Activated CD4-positive, alpha-beta memory T cell treated with anti-CD3 and anti-CD28 coated beads, Interleukin-2, amount 10 ng/mL, durations not matched to agents 7 days and 5 days (primary cell): ENCODE measurements at places on chromosomes 16 and 17.

DNA sequence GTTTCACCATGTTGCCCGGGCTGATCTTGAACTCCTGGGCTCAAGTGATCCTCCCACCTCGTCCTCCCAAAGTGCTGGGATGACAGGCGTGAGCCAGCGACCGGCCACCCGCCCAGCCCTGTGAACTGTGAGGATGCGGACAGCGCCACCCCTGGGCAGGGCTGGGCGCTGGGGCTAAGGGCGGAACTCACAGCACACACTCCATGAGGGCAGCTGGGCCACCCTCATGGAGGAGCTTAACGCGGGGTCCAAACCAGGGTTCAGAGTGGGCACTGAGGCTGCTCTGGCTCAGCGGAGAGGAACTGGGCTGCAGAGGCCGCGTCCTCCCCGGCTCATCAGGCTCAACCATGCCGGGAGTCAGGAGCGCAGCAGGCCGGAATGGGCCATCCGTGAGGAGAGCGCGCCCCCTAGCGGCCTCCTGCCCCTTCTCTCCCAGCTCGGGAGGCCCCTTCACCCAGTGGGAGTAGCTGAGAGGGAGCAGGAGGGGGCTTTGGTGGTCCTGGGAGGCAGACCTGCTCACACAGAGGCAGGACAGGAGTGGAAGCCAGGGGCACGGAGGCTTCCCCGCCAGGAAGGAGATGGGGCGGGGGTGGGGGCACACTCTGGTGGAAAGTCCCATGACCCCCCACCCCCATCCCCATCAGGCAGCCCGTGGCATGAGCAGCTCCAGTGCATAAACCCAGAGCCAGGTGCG lies 13.8 kb downstream of the CORO7 start:
- H3K27me3 ChIP-seq, result no peaks in the 10 kb centered on the region
- H3K4me1 ChIP-seq, result peaks cover 12% of the 10 kb centered on the region
- H3K36me3 ChIP-seq, result peaks cover 62% of the 10 kb centered on the region
- H3K27ac ChIP-seq, result no peak overlapping the region
- peak; percentile 63 for DNase-seq

GRCh38 chr17:63362115-63362514 lies 84.0 kb downstream of the CYB561 start:
- no peaks in the 10 kb centered on the region for H3K36me3 ChIP-seq
- H3K4me1 ChIP-seq, result no peaks in the 10 kb centered on the region
- DNase-seq, result no peak
- H3K27ac ChIP-seq, result no peak overlapping the region
- H3K27me3 ChIP-seq, result no peaks in the 10 kb centered on the region
- H3K4me3 ChIP-seq, result no peak overlapping the region

DNA sequence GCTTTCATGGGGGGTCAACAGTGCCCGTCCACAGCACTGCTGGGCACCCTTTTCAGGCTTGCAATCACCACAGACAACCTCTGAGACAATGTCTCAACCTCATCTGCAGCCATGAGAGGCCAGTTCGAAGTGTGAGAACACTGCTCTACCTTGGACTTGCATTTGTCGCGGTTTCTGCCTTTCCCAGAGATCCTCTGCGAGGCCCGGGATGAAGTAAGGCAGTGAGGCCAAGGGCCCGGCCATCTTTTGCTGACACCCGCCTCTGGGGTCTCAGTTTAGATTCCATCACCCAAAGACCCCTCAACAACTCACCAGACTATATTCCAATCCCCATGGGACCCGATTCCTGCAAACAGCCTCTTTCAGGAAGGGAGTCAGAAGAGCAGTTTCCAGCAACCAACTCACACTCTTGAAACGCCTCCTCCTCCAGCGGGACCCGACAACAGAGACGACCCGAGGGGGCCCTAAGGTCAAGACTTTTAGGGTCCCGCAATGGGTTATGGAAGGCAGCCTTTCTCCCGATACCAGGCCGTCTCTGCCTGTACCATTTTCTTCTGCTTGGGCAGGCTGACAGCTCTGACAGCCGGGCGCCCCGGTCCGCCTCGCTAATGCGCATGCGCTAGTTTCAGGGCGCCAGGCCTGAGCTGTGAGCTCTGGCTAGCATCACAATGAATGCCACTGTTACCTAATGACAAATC lies 576.0 kb downstream of the KCNJ18 start:
- no peaks in the 10 kb centered on the region for H3K27me3 ChIP-seq
- DNase-seq, result no peak
- H3K4me3 ChIP-seq, result no peak overlapping the region
- no peaks in the 10 kb centered on the region for H3K36me3 ChIP-seq

DNA sequence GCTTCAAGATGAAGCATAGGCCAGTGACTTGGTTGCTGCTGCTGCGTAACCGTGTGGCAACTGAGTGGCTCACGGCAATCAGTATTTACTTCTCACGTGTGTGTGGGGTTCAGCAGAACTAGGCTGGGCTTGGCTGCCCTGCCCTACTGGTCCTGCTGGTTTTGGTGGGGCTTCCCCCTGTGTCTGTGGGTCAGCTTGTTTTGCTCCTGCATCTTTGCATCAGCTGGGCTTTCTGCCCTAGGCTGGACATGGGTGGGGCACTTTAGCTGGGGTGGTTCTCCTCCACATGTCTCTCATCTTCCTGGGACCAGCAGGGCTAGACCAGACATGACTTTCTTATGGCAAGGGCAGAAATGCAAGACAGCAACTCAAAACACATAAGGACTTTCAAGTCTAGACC lies 550.5 kb downstream of the MAF start:
- no peaks in the 10 kb centered on the region for H3K27me3 ChIP-seq
- no peak overlapping the region for H3K27ac ChIP-seq
- no peak overlapping the region for H3K4me3 ChIP-seq
- DNase-seq, result no peak
- H3K4me1 ChIP-seq, result peaks cover 18% of the 10 kb centered on the region

DNA sequence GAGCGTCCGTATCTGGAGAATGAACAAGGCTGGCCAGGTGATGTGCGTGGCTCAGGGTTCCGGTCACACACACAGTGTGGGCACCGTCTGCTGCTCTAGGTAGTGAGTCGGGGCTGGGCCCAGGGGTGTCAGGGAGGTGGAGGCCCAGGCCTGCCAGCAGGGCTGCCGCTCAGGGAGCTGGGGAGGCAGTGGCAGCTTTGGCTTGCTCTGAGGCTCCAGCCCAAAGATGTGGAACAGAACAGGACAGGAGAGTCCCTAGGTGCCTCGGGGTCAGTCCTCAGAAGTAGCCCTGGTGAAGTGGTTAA lies 4.3 kb downstream of the TBL3 start:
- H3K27me3 ChIP-seq, result peaks cover 7% of the 10 kb centered on the region
- peaks cover 25% of the 10 kb centered on the region for H3K36me3 ChIP-seq
- no peak for DNase-seq
- peaks cover 20% of the 10 kb centered on the region for H3K4me1 ChIP-seq
- no peak overlapping the region for H3K4me3 ChIP-seq

DNA sequence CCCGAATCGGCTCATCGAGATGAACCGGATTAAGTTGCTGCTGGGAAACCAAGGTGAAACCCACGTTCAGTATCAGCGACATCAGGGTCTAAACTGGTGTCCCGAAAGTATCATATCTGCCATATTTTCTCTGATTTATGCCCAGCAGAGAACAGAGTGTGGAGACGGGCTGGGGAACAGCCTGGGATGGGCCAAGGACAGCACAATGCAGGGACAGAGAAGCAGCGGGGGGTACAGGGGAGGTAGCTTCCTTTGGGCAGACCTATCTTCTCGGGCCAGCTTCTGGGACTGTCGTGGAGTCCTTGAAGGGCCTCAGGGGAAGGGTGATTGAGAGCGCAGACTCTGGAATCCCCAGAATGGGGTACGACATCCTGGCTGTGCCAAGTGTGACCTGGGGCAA lies 17.5 kb upstream of the MLKL start:
- no peak for DNase-seq
- no peak overlapping the region for H3K4me3 ChIP-seq
- H3K27me3 ChIP-seq, result peaks cover 2% of the 10 kb centered on the region
- H3K4me1 ChIP-seq, result no peaks in the 10 kb centered on the region
- no peak overlapping the region for H3K27ac ChIP-seq

DNA sequence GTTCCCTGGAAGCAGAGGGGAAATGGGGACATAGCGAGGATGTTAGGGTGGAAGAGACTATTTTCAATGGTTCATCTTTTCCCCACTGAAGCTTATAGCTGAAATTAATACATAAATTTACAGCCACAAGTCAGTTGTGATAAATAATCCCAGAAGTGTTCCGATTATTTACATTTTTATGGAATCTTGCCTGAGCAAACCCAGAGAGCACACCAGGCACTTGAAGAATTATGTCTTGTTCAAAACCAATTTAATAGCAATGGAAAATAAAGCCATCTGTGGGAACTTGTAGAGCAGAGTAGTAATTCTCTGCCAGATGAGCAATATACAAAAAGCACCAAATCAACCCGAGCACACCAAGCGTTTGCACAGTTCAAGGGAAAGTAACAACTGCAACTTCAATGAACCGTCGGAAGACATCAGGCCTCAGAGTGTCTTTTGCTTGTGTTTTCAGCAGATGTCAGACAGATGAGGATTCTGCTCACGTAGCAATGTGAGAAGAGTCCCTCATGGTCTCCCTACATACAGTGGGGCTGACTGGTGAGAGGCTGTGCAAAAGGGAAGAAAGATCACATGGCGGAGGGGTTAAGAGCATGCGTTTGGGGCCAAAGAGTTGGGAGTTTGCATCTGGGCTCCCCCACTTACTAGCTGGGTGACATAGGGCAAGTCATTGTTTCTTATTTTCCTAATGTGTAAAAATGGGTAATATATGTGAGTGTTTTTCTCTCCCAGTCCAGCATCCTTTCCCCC lies 148.7 kb upstream of the HS3ST2 start:
- no peaks in the 10 kb centered on the region for H3K4me1 ChIP-seq
- H3K27me3 ChIP-seq, result no peaks in the 10 kb centered on the region
- H3K36me3 ChIP-seq, result no peaks in the 10 kb centered on the region
- DNase-seq, result no peak
- no peak overlapping the region for H3K4me3 ChIP-seq

GRCh38 chr16:2341456-2342447 lies 1.2 kb upstream of the ABCA3 start:
- no peak for DNase-seq
- H3K27ac ChIP-seq, result no peak overlapping the region
- peaks cover 30% of the 10 kb centered on the region for H3K27me3 ChIP-seq
- peaks cover 3% of the 10 kb centered on the region for H3K36me3 ChIP-seq
